ENCODE measurements at places on chromosomes 2 and 18.

DNA sequence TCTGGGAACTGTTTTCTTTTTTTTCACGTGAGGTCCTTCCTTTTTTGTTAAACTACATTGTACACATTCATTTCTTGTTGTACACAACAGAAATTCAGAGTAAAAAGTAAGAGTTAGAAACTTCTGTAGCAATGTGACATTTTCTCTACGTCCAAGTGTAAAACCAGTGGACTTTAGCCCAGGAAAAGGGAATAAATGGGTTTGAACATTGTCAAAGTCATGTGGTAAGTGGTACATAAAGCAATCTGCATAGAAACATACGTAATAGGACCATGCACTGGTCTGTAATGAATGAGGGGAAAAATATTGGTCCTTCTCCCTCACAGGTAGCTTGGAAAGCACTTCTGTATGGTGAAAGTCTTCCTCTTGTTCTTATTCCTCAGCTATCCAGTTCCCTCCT is 421.4 kb downstream of the SETBP1 start:
- DNase-seq, result no peak

- no peak for DNase-seq
Measured at GRCh38 chr2:12479065-12479601, 237.6 kb upstream of the TRIB2 start.

- DNase-seq, result peak; percentile 3
Measured at GRCh38 chr2:185208261-185208660, 530.3 kb upstream of the FSIP2 start.

DNA sequence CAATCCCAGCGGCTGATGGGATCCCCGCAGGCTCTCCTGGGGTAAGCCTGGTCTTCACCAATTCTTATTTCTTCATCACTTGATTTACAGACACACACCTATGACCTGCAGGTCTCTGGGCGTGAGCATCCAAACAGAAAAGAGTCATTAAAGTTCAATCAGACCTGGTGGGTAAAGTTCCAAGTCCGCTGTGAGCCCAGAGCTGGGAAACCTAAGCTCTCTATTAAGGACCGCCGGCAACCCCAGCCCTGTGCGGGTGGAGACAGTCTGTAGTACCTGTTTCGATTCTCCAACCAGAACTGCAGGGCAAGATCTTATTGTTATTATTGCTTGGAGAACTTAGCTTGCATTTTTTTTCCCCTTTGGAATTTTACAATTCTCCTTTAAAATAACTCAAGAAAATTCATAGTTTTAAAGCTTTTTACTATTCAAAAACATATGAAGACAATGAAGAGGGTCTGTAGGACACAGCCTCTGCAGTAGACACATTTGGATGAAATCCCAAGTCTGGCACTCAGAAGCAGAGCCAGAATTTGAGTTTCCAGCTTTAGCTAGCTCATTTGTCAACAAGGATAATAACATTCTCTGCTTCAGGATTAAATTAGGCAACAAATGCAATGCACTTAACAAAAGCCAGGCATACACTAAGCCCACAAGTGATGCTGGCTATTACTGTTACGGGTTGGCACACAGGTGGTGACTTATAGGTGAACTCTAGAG is 376.4 kb downstream of the INSIG2 start:
- DNase-seq, result no peak

- no peak for DNase-seq
Measured at GRCh38 chr2:156687715-156688114, 251.5 kb downstream of the GPD2 start.

- no peak for DNase-seq
Measured at GRCh38 chr18:78549971-78550370, 429.6 kb upstream of the SALL3 start.

GRCh38 chr2:95071856-95072255 is 46.3 kb downstream of the MAL start:
- no peak for DNase-seq

GRCh38 chr2:108594132-108594981 is 60.1 kb downstream of the LIMS1 start:
- DNase-seq, result no peak

- DNase-seq, result no peak
Measured at GRCh38 chr18:77119851-77120491, 12.6 kb downstream of the MBP start.

DNA sequence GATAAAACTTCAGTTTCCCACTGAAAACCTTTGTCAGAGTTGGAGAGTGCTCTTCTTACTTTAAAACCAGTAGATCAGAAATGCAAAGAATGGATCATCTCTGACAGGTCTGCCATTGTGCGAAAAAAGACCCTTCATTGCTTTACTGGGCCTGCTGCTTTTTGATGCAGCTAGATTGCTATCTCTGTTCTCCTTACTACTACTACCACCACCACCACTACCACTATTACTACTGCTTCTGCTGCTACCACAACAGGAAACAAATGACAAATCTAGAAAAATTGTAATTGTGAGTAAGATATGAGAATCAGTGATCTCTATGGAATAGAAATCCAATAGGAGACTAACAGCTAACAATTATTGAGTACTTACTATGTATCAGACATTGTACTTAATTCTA is 85.8 kb downstream of the PKP4 start:
- DNase-seq, result no peak

All from NCI-H510A (cell line).